Esophagus muscularis mucosa (tissue), 4 donors: ENCODE measurements at places on chromosomes 11 and 22. TPM values are rescaled to one million over a fixed set of nuclear protein-coding genes. Genes with fewer than 3 reads are reported as not detected.
A peak's percentile ranks its signal among the peaks of the same experiment; 100 is the strongest.

DNA sequence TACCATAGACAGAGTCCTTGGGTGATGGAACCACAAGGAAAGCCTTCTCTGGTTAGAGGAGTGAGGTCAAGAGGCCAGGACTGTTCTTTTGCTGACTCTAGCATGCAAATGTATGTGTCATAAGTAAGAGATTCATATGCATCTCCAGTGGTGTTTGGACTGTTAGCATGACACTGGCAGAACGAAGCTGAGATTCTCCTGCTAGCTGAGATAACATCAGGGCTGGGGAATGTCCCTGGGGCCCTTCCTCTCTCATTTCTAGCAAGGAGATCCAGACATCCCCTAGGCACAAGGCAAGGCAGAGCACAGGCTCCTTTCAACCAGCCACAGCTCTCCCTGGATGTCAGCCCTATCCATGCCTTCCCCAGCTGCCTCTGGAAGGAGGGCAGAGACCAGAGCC lies 711.3 kb downstream of the OPCML start:
- peak; percentile 64 for DNase-seq

The SYT9 gene
- 0.33 TPM for total RNA-seq

DNA sequence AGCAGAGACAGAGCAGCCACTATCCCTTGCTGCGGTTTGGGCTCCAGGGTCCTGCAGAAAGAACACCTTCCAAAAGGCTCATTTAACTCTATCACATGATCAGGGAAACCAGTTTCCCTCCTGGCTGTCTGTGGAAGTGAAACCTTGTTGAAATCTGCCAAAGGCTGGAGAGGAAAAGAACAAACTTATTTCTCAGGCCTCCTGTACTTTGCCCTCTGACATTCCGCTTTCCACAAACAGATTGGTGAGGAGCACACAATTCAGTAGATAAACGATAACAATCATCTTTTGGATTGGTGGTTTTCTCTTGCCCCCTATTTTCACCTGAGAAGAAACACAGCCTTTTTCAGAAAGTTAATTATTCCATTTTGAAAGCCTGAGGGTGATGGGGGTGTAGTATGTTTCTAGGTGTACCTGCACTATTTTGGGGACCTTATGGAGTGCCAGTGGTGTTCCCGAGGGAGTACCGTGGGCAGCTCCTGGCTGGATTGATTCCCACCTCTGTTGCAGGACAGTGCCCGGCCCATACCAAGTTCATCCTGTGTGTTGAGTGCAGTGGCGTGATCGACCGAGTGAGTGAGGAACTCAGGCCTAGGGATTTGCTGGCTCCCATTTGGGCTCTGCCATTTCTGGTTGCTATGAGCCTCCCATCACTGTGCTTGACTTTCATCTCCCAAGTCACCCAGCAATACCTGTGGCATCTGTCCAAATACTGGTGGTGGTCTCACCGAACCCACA lies 102.0 kb downstream of the TBC1D22A start:
- DNase-seq: no peak

- no peak for DNase-seq
These were observed 204.9 kb downstream of the CEP164 start for GRCh38 chr11:117532568-117532967.

GRCh38 chr22:30628491-30628890 lies 7.1 kb upstream of the SLC35E4 start:
- no peak for DNase-seq

DNA sequence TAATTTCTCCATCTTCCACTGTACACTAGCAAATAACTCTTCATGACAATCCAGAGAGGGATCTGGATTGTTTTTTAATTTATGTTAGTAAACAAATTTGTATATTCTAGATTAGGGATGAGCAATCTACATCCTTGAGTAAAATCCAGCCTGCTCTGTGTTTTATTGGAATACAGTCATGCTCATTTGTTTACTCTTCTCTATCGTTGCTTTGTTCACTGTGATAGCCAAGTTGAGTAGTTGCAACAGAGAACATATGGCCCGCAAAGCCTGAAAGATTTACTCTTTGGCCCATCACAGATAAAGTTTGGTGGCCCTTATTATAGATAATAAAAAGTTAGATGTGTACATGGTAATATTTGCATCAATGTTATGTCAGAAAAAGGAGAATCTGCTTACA lies 6.2 kb upstream of the BLID start:
- DNase-seq: no peak

GRCh38 chr11:78737891-78738290 lies 163.2 kb upstream of the NARS2 start:
- no peak for DNase-seq

The PIWIL4 gene
- 3.2 TPM for total RNA-seq

- no peak for DNase-seq
These were observed 24.7 kb downstream of the PC start for GRCh38 chr11:66933531-66933930.

- DNase-seq: no peak
These were observed 169.6 kb downstream of the CRYBB2 start for GRCh38 chr22:25388866-25389540.

DNA sequence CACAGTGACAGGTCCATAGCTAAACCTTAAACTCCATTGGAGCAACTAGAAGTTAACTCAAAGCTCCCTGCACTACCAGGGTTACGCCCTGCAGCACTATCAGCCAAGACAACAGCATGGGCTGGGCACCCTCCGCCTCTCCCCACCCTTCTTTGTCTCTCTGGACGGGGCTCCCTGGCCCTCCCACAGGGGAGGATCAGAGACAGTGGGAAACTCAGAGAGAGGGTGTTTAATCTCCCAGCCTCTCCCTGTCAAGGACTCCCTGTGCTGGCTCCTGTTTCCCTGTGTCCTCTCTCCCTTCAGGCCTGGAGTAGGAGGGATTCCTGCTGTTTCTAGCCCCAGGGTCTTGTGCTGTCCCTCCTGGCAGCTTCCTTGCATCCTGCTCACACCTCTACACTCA lies 56.9 kb upstream of the CSNK2A3 start:
- no peak for DNase-seq

The GRAP2 gene
- total RNA-seq: 2.9 TPM

The RBFOX2 gene
- total RNA-seq: 172 TPM

DNA sequence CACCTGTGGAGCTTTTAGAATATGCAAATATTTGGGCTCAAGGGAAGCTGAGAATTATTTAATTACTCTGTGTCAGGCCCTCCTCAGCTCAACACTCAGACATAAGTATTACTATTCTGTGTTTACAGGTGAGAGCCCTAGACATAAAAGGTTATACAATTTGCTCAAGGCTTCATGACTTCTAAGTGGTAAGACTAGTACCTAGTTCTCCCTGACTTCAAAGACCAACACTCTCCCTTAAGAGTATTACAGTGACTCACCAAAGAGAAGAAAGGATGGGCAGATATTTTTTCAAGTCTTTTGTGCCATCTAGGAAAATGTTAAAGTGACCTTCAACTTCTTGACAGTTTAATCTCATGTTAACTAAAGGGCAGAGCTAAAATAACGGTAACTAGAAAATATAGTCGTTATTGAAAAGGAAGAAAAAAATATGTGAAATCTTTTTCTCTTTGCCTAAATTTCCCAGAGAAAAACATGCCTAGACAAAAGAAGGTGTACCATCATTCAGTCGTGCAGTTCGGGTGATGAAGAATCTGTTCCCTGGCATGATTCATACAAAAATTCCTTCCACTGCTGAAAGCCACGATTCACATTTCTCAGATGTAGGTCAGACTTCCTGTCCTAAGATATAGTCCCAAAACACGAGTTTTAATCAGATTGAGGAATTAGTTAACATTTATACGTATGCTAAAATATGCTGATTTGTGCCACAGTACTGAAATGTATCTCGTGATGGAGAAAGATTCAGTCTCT lies 849.1 kb upstream of the API5 start:
- no peak for DNase-seq

GRCh38 chr22:29112121-29112520 lies 39.3 kb downstream of the KREMEN1 start:
- no peak for DNase-seq

DNA sequence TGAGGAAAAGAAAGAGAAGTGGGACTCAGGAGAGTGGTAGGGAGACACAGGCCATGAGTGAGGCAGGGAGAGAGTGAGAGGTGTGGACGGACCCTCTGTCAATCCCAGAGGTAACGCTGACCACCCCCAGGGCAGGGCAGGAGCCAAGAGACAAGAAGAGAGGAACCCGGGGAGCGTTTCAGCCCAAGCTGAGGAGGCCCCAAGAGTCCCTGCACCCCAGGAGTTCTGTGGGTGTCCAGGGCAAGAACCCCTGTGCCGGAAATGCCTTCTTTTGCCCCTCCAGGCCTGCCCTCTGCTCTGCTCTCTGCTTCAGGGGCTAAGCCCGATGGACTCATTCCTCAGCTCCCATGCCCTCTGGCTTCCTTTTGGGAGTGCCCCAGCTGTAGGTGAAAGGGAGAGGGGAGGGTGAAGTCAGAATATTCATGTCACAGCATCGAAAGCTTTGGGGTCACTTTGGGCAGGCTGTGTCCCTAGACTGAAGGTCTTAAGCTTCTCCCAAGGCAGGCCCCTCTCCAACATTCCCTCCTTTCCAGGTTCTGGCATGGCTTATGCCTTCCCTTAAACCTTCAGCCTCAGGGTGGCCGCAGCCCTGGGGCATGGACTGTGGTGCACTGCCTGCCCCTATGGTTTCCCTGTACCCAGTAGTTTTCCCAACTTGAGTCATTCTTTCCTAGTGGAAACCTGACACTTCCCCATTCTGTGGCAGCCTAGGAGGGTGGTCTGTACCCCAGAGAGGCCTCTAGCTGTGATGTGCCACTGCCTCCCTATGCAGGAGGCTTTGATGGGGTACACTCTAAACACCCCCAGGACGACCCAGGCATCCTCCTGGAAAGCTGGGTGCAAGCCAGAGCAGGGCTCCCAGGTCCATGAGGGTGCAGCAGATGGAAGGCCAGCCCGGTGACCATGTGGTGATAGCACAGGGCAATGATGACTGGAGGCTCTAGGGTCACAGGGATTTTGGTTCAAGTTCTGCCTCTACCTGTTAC lies 27.1 kb downstream of the MYEOV start:
- no peak for DNase-seq

GRCh38 chr22:31044262-31044861 lies 36.8 kb upstream of the SMTN start:
- no peak for DNase-seq

DNA sequence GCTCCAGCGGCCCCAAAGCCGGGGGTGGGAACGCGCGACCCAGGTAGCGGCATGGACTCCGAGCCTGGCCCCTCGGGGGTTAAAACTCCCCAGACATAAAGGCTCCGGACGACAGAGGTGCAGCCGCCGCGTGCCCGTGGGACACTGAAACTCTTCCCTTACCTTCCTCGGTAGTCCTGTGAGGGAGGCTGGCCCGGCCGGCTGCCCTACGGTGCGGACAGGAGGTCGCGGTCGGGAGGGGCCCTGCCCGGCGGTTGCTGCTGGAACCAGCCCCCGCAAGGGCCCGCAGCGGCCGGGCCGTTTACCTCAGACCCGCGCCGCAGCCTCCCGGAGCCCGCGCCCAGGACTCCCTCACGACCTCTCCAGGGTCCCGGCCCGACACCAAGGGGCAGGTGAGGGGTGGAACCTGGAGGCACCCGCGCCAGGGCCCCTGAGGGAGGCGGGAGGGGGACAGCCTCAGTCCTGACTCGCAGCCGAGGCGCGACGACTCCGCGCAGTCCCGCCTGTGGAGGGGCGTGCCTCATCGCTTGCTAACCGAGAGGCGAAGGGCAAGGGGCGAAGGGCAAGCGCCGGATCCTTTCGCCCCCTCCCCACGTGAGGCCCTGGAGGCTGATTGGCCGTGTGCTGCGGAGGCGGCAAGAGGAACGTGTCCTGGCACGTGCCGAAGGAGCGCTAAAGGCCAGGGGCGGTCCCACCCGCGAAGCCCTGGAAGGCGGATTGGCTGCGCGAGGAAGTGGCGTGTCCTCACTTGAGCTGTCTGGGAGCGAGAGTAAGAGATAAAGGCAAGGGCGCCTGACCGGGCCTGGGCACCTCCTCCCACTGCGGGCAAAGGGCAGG lies at the start of gene UPB1:
Gene UPB1 (plus strand): TSS at position 805 of the 837 bp plus-strand sequence. CDS start 72 bp downstream, outside the sequence.
- DNase-seq: no peak

The NECTIN1 gene
- 4.0 TPM for total RNA-seq

The OR56A1 gene
- total RNA-seq: not detected

- no peak for DNase-seq
These were observed 937.9 kb upstream of the CCDC90B start for GRCh38 chr11:84224042-84224441.

- DNase-seq: no peak
These were observed 146.8 kb downstream of the DBX1 start for GRCh38 chr11:20013346-20014066.

- DNase-seq: no peak
These were observed 26.5 kb upstream of the KRTAP5-7 start for GRCh38 chr11:71500601-71501021.

GRCh38 chr22:36577019-36577418 lies 48.1 kb upstream of the EIF3D start:
- DNase-seq: no peak

GRCh38 chr11:115678942-115679341 lies 174.7 kb upstream of the CADM1 start:
- DNase-seq: no peak

GRCh38 chr11:47415091-47415854 lies 6.9 kb downstream of the SLC39A13 start:
- DNase-seq: no peak

The CNTF gene
- 2.5 TPM for total RNA-seq

DNA sequence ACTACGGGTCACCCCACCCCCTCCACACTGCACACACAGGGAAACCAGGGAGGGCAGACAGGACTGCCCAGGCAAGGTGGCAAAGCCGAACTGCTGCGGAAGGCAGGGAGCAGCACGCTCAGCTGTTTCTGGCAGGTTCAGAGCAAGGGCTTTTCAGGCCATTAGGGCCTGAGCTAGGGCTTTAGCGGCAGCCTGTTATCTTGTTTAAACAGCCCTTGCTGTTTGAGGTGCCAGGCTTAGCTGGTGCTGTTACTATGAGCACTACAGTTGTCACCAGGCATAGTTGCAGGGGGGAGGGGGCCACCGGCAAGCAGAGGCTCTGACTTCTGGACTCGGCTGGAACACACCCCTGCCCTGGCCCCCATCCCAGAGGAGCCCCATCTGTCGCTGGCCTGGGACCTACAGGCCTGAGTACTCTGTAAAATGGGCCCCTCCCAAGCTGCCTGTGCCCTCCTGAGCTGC lies 34.9 kb downstream of the RSPH14 start:
- DNase-seq: no peak

The IRAG1 gene
- total RNA-seq: 338 TPM

DNA sequence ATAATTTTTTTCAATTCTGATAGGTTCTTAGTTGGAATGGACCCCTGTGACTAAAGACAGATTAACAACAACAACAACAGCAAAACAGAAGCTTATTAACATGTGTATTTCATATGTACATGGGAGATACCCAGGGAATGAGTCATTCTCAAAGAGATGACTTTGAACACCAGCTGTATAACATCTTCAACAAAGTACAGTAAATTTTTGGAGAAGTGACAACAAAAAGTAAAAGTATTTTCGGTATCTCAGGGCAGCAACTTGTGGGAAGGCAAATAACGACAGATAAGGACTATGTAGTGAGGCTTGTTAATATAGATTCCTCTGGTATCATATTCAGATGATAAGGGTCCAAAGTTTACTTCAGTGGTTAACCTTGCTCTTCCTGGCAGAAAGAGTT lies 573.4 kb upstream of the RAG2 start:
- DNase-seq: no peak

GRCh38 chr11:44623341-44623730 lies 57.9 kb downstream of the CD82 start:
- DNase-seq: peak; percentile 74
